NCI-H69 (cell line): ENCODE measurements at places on chromosomes 2 and 18.

DNA sequence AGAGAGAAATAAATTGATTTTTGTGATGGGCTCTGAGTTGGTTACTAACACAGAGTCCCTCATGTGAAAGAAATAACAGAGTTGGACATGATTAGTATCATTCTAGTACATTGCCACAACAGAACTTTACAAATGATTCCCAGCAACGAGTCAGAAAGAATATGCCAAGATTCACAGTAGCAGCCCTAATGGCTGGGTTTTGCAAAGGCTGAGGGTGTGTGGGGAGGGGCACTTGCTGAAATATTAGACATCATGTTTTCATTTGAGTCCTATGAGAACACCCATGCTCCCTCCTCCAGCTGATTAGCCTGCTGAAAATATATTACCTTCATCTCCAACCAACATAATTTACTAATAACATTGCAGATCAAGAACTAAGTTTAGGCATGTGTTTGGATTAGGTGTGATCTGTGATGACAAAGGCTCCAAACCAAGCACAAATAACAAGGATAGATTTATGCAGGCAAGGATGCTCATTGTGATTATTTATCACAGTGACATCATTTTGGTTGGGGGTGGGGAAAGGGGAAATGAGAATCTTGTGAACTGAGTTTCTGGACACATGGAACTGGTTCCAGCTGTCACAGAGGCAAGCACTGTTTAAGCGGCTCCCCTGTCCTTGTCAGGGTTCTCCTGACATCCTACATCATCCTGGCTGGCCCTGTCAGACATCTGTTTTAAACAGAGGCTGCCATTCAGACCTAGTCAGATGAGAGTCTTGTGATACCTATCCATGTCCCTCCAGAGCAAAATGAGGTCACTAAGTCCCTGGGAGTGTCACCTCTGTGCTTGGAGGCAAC is 205.8 kb upstream of the NCKAP5 start:
- DNase-seq, result no peak

GRCh38 chr2:10935953-10936942 is 24.5 kb downstream of the KCNF1 start:
- DNase-seq, result peak; percentile 45

- DNase-seq, result no peak
Observed at GRCh38 chr2:237968048-237968862, 1.4 kb downstream of the UBE2F start.

DNA sequence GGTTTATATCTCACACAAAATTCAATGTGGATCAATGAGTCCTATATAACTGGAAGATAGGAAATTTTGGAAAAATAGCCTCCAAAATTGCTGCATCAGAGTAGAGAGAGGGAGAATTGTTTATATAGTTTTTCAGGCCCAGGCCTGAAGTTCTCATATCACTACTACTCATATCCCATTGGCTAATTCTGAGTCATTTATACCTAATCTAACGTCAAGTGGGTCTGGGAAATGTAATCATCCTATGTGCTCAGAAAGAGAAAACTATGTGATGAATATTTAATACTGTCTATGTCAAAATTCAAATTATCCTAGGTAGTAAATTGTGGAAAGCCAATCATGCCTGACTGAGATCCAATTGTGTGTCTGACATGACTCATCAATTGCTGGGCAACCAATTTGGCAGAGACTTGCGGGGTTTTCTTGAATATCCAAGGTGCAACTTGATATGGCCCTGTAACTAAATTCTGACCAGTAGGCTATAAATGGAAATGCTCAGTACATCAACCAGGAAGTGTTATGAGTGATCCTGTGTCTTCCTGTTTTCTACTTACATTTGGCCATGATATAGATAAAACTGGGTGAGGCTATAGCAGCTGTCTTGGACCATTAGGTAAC is 744.4 kb downstream of the KCNJ3 start:
- DNase-seq, result peak; percentile 18

DNA sequence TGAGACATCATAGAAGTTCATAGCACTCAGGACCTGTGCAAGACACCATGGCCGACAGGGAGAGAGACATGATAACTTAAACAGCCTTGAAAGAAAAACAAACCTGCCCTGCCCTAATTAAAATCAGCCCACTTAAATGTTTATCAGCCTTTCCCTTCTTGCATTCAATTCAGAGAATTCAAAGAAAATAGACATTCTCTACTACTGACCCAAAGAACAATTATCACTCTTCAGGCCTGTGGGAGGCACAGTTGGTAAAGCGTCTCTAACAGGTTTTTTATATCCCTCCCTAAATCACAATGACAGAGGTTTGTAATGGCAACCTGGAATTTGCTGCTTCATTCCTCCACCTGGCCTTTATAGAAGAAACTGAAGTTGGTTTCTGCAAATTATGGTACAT is 1.7 kb downstream of the CDK15 start:
- DNase-seq, result peak; percentile 82

- peak; percentile 4 for DNase-seq
Observed at GRCh38 chr2:9300214-9300613, 93.6 kb downstream of the ASAP2 start.

DNA sequence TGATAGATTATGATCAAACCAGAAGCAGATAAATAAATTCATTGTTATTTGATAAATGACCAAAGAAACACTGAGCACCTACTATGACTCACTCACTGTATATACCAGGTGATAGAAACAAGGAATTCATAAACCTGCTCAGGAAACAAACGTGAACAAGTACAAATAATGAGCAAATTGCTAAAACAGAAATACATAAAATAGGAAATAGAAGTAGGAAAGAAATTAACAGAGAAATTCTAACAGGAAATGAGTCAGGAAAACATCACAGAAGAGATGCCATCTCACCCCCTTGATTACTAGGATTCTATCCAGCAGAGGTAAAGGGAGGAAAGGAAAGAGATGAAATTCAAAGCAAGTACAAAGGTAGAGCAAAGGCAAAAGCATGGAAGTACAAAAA is 31.3 kb downstream of the EXOC6B start:
- no peak for DNase-seq

DNA sequence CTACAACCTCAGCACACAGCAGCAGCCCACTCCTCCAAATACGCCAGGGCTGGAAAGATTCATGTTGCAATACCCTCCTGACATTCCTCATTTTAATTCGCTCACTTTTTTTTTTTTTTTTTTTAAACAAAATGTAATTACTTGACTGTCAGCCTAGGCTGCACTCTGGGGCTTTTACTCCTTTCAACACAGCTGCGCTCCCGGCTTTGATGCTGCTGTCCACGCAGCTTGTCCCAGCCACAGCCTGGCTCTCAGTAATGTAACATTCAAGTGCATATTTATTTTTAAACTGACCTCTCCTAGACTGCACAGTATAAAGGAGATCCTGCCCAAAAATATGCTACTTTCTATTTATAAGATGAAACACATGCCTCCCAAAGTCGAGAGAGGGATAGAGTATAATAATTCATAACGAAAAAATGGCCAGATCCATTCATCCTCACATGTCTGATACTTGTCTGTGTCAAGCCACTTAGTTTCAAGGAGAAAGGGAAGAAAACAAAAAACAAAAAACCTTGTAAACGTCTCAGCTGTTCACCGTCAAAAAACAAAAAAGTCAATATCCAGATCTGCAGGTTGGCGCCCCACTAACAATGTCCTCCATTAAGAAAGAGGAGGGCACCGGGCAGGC is 949 bp downstream of the CDC42EP3 start:
- DNase-seq, result peak; percentile 29

DNA sequence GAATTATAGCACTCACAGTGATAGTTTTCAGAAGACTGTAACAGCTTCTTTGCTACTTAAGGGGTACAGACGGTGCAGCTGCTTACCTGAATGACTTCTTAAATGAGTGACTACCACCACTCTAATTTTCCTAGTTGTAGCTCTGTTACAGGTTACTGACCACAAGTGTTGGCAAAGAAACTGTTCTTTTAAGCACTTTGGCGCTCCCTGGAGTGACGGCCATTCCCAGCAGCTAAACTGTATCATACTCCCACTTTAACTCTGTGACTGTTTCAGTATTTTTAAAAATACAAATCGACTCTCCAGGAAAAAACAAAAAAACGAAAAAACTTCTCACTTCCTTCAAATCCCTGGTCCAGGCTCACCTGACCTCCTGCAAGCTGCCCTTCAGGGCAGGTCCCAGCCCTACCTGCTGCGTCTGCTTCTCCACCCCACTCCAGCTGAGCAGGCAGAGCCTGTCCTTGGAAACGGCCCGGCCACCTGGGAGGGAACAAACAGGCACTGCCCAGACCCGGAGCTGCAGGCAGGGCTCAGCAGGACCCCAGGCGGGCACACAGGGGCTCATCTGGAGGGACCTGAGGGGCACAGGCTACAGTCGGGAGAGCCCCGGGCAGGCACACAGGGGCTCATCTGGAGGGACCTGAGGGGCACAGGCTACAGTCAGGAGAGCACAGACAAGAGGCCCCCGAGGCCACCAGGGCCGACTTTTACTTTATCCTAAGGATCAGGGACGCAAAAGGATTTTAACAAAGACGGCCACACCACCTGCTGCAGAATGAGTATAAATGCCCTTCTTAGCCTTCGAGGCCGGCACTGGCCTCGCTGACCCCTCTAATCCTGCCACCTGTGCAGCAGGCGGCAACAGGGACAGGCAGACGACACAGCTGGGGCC is 24.5 kb downstream of the SLC66A2 start:
- no peak for DNase-seq

GRCh38 chr18:48802543-48803290 is 148.0 kb downstream of the SMAD7 start:
- no peak for DNase-seq

DNA sequence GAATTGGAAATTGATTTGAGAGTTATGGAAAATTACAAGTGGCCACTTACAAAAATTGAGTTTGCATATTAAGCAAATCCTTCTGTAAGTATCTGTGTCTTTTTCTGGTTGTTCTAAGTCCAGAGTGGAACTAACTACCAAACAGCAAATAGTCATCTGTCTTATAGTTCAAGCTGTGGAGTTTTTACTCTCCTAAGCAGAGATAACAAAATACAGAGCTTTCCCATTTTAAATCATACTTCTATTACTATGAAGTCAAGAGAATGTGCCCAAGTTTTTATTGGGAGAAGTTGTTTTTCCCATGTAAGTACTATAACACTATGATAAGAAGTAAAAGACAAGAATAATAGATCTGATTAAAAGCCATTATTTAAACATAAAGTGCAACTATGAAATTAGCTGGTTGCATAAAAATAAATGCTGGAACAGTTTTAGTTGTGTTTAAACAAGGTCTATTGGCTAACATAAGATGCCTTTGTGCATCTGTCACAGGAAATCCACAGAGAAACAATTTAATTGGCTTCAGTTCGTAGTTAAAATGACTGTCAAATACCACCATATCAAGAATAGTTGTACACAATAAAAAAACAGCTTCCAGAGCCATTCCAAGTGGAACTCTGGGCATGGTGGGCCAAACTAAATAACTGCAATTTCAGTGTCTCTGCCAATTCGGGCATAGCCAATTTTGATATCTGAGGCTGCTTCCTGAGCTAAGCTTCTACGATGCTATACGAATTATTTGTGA is 1467.4 kb upstream of the NXPH2 start:
- DNase-seq, result no peak

- no peak for DNase-seq
Observed at GRCh38 chr18:57083485-57083884, 63.4 kb upstream of the BOD1L2 start.

GRCh38 chr2:161976917-161977316 is 97.1 kb downstream of the DPP4 start:
- DNase-seq, result no peak

DNA sequence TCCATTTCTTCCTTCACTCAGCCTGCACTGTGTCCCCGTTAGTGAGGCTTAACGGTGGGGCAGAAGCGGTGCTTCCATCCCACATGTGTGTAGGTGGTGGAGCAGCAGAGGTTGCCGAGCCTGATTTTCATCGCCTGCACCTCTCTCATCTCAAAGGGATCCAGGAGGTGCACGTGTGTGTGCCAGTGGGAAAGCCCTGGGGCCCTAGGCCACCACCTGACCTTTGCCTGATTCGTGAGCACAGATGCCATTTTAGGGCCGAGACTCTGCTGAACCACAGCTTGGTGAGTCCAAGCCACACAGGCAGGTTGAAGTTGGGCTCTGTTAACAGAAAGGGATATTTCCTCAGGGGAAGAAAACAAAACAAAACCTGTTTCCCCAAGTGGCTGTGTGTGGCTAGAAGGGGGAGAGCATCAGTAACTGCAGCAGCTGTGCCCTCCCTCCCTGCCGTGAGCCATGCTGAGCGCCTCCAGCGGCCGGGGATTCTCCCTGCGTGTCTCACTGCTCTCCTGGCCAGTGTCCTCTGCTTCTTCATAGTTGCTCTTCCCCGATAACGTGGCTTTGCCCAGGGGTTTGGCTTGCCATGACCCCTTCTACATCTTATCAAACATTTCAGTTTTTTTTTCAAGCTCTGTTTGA is 81.5 kb downstream of the MAPRE2 start:
- DNase-seq, result peak; percentile 95

GRCh38 chr2:148794558-148794957 is 80.5 kb upstream of the KIF5C start:
- DNase-seq, result no peak

- no peak for DNase-seq
Observed at GRCh38 chr2:85606116-85606455, 3.6 kb upstream of the TMEM150A start.

DNA sequence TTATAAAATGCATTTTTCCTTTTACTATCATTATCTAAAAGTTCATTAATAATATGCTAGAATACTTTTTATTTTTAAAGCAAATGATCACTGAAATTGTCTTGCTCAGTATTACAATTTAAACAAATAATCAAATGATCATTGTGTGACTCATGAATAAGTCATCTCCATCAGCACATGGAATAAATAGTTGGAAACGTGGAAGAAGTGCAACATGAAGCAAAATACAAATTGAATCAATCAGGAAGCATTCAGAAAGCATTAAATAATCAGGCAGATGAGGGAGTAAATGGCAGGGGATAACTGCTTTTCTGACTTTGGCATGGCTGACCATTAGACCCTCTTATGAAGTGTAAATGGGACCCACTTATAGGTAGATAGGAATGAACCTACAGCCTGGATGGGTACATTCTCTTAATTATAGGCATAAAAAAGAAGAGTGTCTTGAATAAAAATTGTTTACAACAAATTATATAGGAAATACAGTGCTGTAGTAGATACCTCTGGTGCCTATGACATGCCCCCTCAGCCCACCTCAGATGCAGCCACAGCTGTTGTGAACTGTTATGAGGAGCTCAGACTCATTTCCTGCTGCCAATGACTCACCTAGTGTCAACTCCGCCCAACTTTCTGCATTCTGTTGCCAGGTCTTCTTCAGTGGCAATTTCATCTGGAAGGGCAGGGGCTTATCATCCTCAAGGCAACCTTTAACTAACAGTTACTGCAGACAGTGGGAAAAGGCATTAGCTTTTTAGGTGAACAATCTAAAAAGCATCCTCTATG is 936.0 kb downstream of the TRIB2 start:
- DNase-seq, result peak; percentile 31

DNA sequence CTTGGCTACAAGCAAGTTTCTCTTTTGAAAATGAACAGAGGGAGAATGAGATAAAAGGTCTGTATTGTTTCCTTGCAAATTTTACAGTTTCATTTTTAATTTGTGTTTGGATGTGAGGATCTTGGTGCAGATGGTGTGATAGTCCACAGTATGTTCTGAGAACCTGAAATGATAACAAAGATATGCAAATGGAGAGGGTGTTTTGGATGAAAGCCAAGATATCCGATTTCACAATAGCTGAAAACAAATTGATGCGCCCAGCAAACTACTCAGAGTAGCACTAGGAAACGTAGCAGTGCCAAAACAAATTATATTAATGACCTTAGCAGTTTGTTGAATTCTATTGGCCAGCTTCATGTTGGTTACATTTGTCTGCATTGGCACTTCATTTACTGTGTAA is 683.5 kb downstream of the TMEM182 start:
- DNase-seq, result no peak
